ENCODE measurements at places on chromosomes 13 and 19.

DNA sequence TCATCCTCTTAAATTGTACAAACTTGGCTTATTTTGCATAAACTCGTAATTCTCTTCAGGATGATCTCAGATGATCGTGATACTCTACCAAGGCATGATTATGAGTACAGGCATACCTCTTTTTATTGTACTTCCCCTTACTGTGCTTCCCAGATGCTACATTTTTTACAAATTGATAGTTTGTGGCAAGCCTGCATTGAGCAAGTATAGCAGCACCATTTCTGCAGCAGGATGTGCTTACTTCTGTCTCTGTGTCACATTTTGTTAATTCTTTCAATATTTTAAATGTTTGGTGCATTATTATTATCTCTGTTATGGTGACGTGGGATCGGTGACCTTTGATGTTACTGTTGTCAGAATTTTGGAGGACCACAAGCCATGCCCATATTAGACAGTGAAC is 752.3 kb downstream of the PCDH9 start:
- peak; percentile 4 for DNase-seq

- DNase-seq = no peak
These were observed 242.4 kb upstream of the TMTC4 start for GRCh38 chr13:100917011-100917410.

DNA sequence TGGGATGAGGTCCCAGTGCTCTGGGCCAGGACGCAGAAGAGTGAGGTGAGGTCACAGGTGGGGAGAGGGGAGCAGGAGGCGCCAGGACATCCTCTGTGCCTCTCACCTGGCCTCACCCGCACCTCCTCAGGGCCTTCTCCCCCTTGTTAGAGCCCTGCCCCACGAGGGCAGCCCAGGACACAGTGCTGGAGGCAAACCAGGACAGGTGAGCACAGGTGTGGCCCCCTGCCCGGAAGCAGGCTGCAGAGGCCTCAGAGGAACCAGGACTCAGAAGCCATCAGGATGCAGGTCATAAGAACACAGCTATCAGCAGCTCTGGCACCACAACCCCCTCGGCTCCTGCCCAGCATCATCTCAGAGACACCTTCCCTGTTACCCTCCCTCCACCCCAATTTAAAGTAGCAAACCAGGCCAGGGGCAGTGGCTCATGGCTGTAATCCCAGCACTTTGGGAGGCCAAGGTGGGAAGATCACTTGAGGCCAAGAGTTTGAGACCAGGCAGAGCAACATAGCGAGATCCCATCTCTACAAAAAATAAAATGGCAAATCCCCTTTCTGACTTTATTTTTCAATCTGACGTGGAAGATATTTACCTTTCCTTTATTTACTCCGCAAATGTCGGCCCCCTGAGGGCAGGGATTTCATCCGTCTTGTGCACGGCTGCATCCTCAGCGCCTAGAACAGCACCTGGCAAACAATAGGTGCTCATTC is at the start of gene CEACAM16:
CEACAM16 (plus strand) TSS at position 660 of the 710 bp plus-strand sequence. CDS start 2,306 bp downstream, outside the sequence.
- no peak for DNase-seq

- no peak for DNase-seq
These were observed 80.0 kb downstream of the NDFIP2 start for GRCh38 chr13:79560954-79561353.

DNA sequence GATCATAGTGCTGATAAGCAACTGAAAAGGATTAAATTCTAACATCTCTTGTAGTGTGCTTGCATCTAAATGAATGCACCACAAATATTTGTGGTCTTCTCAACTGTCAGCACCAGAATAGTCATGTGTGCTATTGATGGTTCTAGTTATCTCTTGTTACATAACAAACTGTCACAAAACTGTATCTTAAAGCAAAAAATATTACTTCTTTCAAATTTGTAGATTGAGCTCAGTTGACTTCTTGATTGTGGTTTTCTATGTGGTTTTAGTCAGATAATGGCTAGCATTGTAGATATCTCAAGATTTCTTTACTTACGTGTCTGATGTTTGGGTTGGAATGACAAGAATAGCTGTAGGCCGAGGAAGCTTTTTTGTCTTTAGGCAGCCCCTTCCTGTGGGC is 431.3 kb downstream of the SLITRK6 start:
- DNase-seq = no peak

DNA sequence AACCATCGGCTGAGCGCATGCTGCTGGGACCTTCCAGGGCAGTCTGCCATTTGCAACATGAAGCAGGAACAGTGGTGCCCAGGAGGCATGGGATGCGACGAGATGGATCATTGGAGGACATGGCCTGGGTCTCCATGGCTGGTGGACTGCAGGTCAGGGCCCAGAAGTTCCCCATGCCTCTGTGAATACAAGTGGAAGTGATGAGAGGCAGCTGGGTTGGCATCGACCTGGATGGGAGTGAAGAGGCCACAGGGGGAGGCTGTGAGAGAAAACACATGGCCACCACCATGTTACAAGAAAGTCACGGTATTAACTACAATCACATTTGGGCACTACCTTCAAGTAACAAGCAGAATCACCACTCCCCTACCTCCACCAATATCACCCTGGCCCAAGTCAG is 262.0 kb downstream of the FOXO1 start:
- DNase-seq = no peak
